ENCODE measurements at places on chromosomes 3 and 15. TPM values are rescaled to one million over a fixed set of nuclear protein-coding genes. Genes with fewer than 3 reads are reported as not detected.

GRCh38 chr3:32082721-32083120 lies 23.7 kb upstream of the GPD1L start:
- DNase-seq = no peak

- DNase-seq = no peak
These were observed 46.2 kb upstream of the FOXP1 start for GRCh38 chr3:71629711-71630110.

GRCh38 chr3:118447339-118447738 lies 587.3 kb downstream of the IGSF11 start:
- no peak for DNase-seq

GRCh38 chr3:37135561-37135960 lies 38.8 kb downstream of the LRRFIP2 start:
- no peak for DNase-seq

DNA sequence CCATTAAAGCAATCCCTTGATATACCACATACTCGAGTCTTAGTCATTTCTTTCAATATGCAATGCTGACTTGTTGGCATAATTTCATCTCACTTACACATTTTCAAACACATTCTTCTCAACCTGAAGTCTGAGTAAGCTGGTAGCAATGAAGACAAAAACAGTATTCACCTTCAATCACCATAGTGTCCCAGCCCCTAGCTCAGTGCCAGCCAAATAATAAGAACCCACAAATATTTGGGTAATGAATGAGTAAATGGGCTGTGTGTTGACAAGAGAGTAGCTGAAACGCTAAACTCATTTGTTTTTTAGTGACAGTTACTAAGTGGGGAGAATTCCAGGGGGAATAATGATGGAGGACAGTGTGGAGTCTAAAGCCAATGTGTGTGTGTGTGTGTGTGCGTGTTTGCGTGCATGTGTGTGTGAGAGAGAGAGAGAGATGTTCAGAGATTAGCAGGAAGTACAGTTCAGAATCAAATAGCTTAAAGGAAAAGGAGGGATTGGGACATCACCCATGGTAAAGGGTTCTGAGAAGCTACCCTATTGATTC lies 165.7 kb downstream of the GAP43 start:
- DNase-seq = no peak

DNA sequence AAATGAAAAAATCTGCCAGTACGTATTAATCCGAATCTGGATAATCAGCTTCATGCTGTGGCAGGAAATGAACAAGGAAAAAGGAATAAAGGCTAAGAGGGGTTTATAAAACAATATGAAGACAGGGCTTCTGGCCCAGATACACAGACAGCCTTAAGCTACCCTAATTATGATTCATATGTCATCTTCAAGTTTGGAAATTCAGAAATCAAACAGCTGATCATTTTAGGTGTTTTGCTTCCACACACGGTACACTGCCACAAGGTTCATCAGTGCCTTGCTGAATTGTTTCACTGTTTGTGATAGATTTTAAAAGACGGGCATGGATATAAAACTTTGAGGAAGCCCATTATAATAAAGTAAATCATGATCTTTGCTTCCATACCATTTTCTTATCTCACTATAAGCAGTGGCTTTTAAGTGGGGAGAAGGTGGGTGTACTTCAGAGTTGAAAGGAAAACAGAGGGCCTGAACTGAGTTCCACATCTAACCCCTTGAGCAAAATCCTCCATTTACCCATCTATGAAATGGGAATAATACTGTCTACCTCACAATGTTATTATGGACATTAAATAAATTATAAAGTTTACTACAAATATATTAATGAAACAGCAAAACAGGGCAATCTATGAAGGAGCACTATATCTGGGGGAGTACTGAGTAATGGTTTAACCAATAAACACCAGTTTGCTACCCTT lies 15.7 kb downstream of the GTPBP8 start:
- DNase-seq = no peak

DNA sequence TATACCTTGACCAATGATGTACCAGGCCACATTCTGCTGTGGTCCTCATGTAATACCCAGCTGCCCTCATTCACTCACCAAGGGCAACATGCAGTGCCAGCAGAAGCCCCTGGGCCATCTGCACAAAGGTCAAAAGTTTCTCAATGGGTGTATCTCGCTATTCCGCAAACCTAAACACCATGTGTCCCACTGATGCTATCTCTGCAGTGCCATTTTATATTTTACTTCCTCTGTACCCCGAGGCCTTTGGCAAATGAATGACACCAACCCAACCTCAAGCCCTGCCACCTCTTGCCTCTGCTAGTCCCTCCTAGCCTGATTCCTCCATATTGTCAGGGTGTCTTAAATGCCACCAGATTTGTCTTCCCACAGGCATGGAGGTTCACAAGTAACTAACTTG lies 59.2 kb downstream of the AAGAB start:
- DNase-seq = no peak

GRCh38 chr15:95522533-95522932 lies 808.0 kb upstream of the NR2F2 start:
- DNase-seq = no peak

DNA sequence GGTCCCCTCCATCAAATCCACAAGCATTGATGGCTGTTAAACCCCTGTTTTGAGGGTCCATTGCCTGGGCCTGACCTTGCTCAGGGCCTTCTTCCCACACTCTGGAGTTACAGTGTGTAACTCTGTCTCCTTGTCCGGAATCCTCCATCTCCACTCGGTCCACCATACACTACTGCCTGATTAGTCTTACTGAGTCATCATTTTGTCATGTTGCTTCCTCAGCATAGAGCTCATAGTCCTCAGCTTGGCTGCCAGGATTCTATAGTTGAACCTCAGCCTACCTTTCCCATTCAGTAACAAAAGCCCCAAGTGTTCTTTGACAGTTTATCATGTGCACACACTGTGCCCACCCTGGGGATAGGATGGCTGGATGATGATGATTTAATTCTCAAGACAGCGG lies 113.0 kb downstream of the PDE8A start:
- no peak for DNase-seq

GRCh38 chr3:98784666-98785600 lies 21.8 kb downstream of the ST3GAL6 start:
- DNase-seq = no peak

GRCh38 chr3:33544126-33544525 lies 103.9 kb upstream of the UBP1 start:
- DNase-seq = no peak

GRCh38 chr3:50605901-50606326 lies 5.7 kb downstream of the CISH start:
- no peak for DNase-seq

GRCh38 chr3:31106204-31106603 lies 211.7 kb upstream of the GADL1 start:
- no peak for DNase-seq

DNA sequence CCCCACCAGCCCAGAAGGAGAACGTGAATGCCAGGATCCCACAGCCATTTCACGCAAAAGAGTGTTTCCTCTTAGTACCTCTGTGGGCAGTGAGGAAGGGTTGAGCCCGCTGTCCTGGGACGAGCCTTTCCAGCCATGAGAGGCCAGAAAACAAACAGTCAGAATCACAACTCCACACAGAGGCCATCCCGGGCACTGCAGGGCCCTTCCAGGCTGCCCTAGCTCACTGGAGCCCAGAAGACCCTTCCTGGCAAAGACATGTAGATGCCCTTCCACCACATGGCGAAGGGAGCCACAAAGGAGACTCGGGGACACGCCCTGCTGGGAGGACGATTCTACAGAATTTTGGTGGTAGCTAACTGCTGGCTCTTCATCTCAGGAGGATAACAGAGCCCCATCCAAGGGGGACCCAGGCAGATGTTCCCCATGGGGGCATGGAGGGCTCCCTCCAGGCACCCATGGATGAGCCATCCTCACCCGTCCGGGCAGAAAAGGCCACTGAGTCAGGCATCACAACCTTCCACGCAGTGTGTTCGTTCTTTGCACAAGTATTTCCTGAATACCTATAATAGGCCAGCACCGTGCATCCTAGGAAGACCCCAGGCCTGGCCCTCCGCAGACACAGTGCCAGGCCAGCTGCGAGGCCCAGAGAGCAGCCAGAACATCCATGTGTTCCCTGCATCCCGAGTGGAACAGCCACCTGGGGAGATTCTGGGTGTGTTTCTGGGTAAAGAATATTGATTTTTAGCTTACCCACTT lies 47.2 kb downstream of the SLC12A8 start:
- no peak for DNase-seq

DNA sequence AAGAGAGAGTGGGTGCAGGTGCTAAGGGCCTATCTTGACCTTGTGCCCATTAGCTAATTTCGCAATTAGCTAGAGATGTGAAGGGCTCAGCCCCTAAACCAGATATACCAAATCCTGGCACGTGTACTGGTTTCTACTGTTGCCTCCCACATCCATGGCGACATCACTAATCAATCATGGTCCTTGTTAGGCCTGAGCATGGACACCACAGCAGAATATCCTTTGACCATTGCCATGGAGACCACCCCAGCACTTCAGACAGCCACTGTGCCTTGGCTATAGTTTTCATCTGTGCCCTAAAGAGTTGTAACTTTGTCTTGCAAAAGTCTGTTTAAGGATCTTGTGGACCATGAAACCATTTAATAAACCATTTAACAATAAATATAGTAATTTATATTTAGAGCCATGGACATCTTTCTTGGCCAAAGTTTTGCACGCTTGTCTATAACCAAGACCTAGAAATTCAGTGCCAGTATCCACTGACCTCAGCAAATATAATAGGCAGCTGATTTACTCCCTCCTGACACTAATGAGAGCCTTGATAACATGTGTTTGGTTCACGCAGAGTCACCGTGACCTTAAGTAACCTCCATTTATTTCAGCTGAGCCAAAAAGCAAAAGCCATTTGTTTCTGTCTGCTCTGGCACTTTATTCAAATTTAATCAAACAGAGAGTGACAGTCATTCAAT lies 43.4 kb downstream of the COLQ start:
- no peak for DNase-seq

DNA sequence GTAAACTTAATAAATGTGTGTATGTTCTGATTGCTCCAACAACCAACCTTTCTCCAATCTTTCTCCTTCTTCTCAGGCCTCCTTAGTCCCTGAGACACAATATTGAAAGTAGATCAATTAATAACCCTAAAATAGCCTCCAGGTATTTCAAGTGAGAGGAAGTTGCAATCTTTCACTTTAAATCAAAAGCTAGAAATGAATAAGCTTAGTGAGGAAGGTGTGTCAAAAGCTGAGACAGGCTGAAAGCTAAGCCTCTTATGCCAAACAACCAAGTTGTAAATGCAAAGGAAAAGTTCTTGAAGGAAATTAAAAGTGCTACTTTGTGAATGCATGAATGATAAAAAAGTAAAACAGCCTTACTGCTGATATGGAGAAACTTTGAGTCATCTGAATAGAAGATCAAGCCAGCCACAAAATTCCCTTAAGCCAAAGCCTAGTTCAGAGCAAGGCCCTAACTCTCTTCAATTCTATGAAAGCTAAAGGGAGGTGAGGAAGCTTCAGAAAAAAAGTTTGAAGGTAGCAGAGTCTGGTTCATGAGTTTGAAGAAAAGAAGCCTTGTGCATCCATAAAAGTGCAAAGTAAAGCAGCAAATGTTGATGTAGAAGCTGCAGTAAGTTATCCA lies 38.6 kb downstream of the CCDC80 start:
- no peak for DNase-seq

GRCh38 chr15:48984811-48985352 lies 21.2 kb upstream of the SHC4 start:
- no peak for DNase-seq

GRCh38 chr3:69388241-69388640 lies 2.4 kb upstream of the FRMD4B start:
- DNase-seq = no peak

ISLR gene
- not detected for polyA plus RNA-seq

LMAN1L gene
- polyA plus RNA-seq = not detected

GALNT15 gene
- not detected for polyA plus RNA-seq

PLSCR4 gene
- not detected for polyA plus RNA-seq

All from immature natural killer cell (primary cell).